ENCODE measurements at places on chromosomes 6 and 20. TPM values are rescaled to one million over a fixed set of nuclear protein-coding genes. Genes with fewer than 3 reads are reported as not detected.

Gene EDN1
- total RNA-seq = 0.87 TPM

Gene RPS21
- 662 TPM for total RNA-seq

Gene APOM
- total RNA-seq = 1.3 TPM

Gene NINL
- 16.3 TPM for total RNA-seq

Gene KCNS1
- total RNA-seq = 0.29 TPM

Gene ECT2L
- not detected for total RNA-seq

Gene PPP1R16B
- under 0.01 TPM for total RNA-seq

Gene COL20A1
- under 0.01 TPM for total RNA-seq

Gene HDGFL1
- total RNA-seq = not detected

Gene ZBTB22
- total RNA-seq = 18.0 TPM

Gene TREML2
- total RNA-seq = not detected

Gene CALHM4
- total RNA-seq = not detected

Gene OLIG3
- total RNA-seq = not detected

Gene TNXB
- 7.7 TPM for total RNA-seq

Gene PRPH2
- total RNA-seq = 4.2 TPM

Gene TFAP2A
- total RNA-seq = under 0.01 TPM

Gene MCHR2
- not detected for total RNA-seq

Gene SCRT2
- not detected for total RNA-seq

Gene PCIF1
- total RNA-seq = 16.3 TPM

Gene ADGRF1
- not detected for total RNA-seq

Gene FKBP1A
- total RNA-seq = 156 TPM

Gene ZSCAN26
- total RNA-seq = 18.7 TPM

Gene RIMS4
- 0.17 TPM for total RNA-seq

Gene PTPN1
- total RNA-seq = 21.5 TPM

Gene BNIP5
- total RNA-seq = not detected

Gene NKAPL
- 0.73 TPM for total RNA-seq

Gene OR2H2
- not detected for total RNA-seq

Gene ASIP
- not detected for total RNA-seq

Gene SLC22A1
- 1.3 TPM for total RNA-seq

Gene C20orf96
- 7.9 TPM for total RNA-seq

Gene POU5F1
- 0.33 TPM for total RNA-seq

Gene VSTM2L
- total RNA-seq = 5.3 TPM

Gene C20orf202
- under 0.01 TPM for total RNA-seq

Gene MBOAT1
- total RNA-seq = 4.8 TPM

Gene MYLK2
- not detected for total RNA-seq

Gene C6orf58
- total RNA-seq = not detected

Gene TTK
- total RNA-seq = 38.5 TPM

Gene C6orf89
- total RNA-seq = 52.3 TPM

Gene PSORS1C1
- 0.29 TPM for total RNA-seq

Gene MUCL3
- total RNA-seq = not detected

Gene VPS52
- 42.8 TPM for total RNA-seq

Gene ERGIC3
- 566 TPM for total RNA-seq

Gene GABRR1
- total RNA-seq = not detected

Gene PACSIN1
- 0.15 TPM for total RNA-seq

Gene MEP1A
- not detected for total RNA-seq

Gene ELOVL2
- under 0.01 TPM for total RNA-seq

Gene IMPG1
- total RNA-seq = not detected

Gene CCN5
- total RNA-seq = 25.3 TPM

Gene CST2
- total RNA-seq = not detected

Gene RNF182
- 3.8 TPM for total RNA-seq

Gene SRSF6
- total RNA-seq = 59.8 TPM

Gene FUT9
- not detected for total RNA-seq

Gene SLC2A10
- 90.1 TPM for total RNA-seq

Gene GLP1R
- total RNA-seq = not detected
